ENCODE measurements at places on chromosomes 12 and 14.

- DNase-seq: peak; percentile 42
These were observed 31.9 kb downstream of the GUCY2C start for GRCh38 chr12:14664434-14665023.

DNA sequence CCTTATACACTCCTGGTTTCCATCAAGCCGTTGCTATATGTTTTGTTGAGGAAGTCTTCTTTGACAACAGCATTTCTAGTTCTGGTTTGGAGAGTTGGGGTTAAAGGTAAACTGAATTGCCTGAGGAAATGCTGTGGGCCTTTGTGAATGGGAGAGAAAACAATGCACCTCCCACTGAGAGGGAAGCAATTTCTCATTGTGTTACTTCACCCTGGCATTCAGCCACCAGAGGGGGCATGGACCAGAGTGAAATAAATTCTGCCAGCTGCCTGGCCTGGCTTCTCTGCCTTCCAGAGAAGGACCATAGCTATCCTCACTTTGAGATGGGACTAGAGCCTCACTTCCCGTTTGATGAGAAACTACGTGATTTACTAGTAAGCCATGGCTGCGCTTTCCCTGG lies 475.3 kb downstream of the EGLN3 start:
- DNase-seq: peak; percentile 33

- DNase-seq: peak; percentile 13
These were observed 54.2 kb upstream of the AMIGO2 start for GRCh38 chr12:47134005-47134404.

GRCh38 chr14:68941820-68942219 lies 37.3 kb downstream of the ACTN1 start:
- peak; percentile 96 for DNase-seq

- peak; percentile 52 for DNase-seq
These were observed 214.2 kb downstream of the ADAMTS20 start for GRCh38 chr12:43337571-43338444.

DNA sequence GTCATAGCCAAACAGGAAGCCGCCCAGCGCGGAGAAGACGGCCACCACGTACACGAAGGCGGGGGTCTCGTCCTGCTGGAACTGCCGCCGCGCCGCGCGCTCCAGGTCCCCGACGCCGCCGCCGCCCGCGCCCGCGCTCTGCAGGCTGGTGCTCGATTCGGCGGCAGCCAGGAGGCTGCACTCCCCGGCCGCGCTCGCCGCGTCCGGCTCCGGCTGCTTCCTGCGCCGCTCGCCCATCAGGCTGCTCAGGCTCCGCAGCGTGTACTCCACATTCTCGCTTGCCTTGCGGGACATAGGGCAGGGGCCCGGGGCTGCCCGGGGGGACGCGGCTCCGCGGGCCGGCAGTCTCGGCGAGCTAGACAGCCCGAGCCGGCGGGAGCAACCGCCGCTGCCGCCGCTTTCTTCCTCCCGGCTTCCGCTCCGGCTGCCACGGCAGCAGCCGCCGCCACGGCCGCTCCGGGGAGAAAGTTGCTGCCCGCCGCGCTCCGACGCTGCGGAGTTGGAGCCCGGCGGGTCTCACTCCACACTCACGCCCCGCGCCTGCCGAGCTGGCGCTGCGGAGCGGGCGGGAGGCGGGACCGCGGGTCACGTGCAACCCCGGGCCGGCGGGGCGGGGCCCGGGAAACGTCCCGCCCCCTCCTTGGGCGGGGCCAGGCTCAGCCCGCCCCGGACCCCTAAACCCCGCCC lies at the start of gene SLC2A13:
SLC2A13 (minus strand) TSS at position 567 of the 687 bp plus-strand sequence; CDS start at position 294, 273 bp downstream.
- DNase-seq: peak; percentile 38

Data from bronchial epithelial cell (primary cell).